ENCODE measurements at places on chromosomes 16 and 17.

DNA sequence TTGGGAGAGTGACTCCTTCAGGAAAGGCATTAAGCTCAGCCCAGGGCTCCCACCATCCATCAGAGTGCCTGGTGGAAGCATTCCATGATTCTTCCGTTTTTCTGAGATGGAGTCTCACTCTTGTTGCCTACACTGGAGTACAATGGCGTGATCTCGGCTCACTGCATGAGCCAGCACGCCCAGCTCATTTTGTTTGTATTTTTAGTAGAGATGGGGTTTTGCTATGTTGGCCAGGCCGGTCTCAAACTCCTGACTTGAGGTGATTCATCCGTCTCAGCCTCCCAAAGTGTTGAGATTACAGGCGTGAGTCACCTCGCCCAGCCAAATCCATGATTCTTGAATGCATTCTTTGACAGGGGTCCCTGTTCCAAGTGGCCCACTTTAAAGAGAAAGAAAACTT is 23.1 kb downstream of the MIS12 start:
- H3K27ac ChIP-seq, result no peak overlapping the region
- no peak overlapping the region for H3K4me3 ChIP-seq
- peaks cover 11% of the 10 kb centered on the region for H3K4me1 ChIP-seq
- no peak for DNase-seq

GRCh38 chr17:74523308-74523707 is 8.0 kb downstream of the CD300LB start:
- H3K4me1 ChIP-seq, result no peaks in the 10 kb centered on the region
- H3K27me3 ChIP-seq, result peaks cover 3% of the 10 kb centered on the region
- no peaks in the 10 kb centered on the region for H3K36me3 ChIP-seq
- H3K4me3 ChIP-seq, result no peak overlapping the region
- DNase-seq, result no peak

GRCh38 chr17:80760511-80760911 is 215.9 kb downstream of the RPTOR start:
- no peaks in the 10 kb centered on the region for H3K36me3 ChIP-seq
- peak overlapping the region; percentile 65 for H3K27ac ChIP-seq
- peaks cover 47% of the 10 kb centered on the region for H3K4me1 ChIP-seq
- H3K4me3 ChIP-seq, result no peak overlapping the region

DNA sequence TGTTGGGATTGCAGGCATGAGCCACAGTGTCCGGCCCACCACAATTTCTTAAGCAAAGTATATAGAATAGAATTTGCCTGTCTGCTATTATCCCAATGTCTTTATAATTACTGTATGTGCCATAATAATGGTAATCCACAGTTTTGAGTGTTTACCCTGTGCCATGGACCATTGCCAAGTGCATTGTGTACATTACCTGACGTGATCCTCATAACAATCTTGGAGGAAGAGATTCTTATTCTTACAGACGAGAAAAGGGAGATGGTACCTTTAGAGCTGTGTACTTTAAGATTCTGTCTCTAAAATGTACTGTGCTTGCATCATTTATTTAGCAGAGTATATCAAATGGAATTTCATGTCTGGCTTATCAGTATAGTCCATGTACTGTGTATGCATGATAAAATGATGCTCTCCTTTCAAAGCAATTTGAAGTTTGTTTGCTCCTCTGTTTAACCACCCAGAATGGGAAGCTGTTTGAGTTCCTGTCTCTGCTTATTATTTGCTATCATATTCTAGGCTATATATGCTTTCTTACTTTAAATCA is 13.8 kb upstream of the CDR2 start:
- no peak for DNase-seq
- no peaks in the 10 kb centered on the region for H3K36me3 ChIP-seq
- no peak overlapping the region for H3K27ac ChIP-seq
- H3K27me3 ChIP-seq, result no peaks in the 10 kb centered on the region

GRCh38 chr16:58497468-58497867 is 2.5 kb upstream of the NDRG4 start:
- H3K27ac ChIP-seq, result no peak overlapping the region
- peaks cover 5% of the 10 kb centered on the region for H3K27me3 ChIP-seq
- H3K4me3 ChIP-seq, result no peak overlapping the region
- H3K36me3 ChIP-seq, result no peaks in the 10 kb centered on the region
- H3K4me1 ChIP-seq, result peaks cover 19% of the 10 kb centered on the region
